ENCODE measurements at places on chromosomes 7 and 10. TPM values are rescaled to one million over a fixed set of nuclear protein-coding genes. Genes with fewer than 3 reads are reported as not detected.

GRCh38 chr10:110163192-110163773 lies 44.1 kb upstream of the MXI1 start:
- DNase-seq, result no peak

GRCh38 chr10:78936412-78937342 lies 132.1 kb upstream of the ZMIZ1 start:
- no peak for DNase-seq

OPN1SW gene
- not detected for total RNA-seq

GRCh38 chr10:85043207-85043606 lies 714.8 kb downstream of the CCSER2 start:
- no peak for DNase-seq

DNA sequence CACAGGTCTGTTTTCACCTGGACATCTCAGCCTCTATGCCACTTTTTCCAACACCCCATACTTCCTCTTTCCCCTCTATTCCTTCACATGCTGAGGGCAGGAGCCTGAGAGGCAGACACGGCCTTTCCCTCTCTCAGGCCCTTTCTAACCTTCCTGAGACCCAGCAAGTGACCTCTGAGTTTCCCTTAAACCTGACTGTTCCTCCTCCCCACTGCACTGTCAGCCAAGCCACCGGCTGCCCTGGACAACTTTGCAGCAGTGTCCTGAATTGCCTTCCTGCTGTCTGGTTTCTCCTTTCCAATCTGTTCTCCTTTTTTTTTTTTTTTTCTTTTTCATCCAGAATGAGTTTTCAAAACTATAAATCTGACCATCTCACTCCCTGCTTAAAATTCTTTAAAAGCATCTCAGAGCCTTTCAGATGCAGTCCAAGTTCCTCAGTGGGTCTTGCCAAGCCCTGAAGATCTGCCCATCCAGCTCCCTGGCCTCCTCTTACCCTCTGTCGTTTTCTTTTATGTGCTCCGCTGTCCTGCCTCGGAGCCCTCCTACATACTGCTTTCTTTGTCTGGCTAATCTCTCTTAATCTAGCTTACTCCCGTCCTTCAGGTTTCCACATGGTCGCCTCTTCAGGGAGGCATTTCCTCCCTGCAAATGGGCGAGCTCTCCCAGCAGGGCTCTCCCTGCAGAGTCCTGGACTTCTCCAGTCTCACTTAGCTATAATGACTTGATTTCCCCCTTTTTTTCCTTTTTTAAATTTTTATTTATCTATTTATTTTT lies 30.5 kb downstream of the SLC13A4 start:
- DNase-seq, result no peak

PRLHR gene
- not detected for total RNA-seq

DNA sequence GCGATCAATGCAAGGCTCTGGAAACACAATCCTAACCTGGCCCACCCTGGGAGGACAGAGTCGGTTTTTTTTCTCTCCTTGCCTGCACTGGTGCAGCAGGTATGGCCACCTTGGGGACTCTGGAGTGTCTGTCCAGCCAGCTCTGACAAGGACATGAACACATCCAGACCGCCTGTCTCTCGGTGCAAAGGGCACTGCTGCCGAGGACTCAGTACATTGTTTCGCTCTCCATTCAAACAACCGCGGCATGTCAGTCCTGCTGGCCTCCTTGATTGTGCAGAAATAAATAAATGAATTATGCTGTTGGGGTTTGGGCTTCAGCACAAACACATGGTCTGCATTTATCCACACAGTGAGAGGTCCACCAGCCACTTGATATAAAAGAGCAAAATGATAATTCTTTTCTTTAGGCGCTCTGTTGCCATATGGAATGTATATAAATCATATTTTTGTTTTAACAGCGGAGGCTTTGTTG lies 565.2 kb downstream of the KCNMA1 start:
- no peak for DNase-seq

GRCh38 chr10:62087329-62087728 lies 181.3 kb downstream of the RTKN2 start:
- no peak for DNase-seq

DNA sequence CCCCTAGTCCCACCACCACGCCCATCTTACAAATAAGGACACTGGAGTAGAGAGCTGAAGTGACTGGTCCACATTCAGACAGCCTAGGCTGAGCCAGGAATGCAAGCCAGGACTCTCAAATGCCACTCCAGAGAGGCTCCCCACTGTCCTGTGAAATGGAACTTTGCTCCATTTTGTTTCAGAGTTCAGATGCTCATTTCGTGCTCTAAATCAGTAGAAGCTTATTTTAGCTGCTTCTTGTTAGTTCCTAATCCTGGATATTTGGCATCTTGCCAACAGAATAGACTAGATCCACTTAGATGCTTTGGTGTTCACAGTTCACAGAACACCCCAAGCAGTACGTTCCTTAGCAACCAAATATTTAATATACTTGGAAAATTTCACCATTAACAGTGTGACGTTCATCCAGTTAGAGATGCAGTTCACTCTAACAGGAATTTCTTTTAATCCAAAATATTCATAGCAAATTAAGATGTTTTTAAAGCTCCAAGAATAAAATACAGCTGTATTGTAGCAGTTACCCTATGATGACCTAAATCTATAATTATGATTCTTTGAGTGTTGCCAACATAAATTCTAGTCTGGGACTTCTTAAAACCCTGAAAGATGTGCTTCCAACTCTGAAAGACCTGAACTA lies 7.3 kb downstream of the MMP21 start:
- DNase-seq, result no peak

- DNase-seq, result no peak
Measured at GRCh38 chr7:3089493-3089892, 45.8 kb upstream of the CARD11 start.

- no peak for DNase-seq
Measured at GRCh38 chr7:108384716-108385483, 71.3 kb downstream of the NRCAM start.

- DNase-seq, result no peak
Measured at GRCh38 chr10:76736815-76737618, 900.6 kb downstream of the KCNMA1 start.

PDE6C gene
- not detected for total RNA-seq
